CD4-positive, alpha-beta T cell treated with Interleukin-15 for 1 hour (primary cell): ENCODE measurements at places on chromosomes 5 and 9.

- DNase-seq = no peak
Measured at GRCh38 chr5:7410936-7411511, 15.1 kb downstream of the ADCY2 start.

DNA sequence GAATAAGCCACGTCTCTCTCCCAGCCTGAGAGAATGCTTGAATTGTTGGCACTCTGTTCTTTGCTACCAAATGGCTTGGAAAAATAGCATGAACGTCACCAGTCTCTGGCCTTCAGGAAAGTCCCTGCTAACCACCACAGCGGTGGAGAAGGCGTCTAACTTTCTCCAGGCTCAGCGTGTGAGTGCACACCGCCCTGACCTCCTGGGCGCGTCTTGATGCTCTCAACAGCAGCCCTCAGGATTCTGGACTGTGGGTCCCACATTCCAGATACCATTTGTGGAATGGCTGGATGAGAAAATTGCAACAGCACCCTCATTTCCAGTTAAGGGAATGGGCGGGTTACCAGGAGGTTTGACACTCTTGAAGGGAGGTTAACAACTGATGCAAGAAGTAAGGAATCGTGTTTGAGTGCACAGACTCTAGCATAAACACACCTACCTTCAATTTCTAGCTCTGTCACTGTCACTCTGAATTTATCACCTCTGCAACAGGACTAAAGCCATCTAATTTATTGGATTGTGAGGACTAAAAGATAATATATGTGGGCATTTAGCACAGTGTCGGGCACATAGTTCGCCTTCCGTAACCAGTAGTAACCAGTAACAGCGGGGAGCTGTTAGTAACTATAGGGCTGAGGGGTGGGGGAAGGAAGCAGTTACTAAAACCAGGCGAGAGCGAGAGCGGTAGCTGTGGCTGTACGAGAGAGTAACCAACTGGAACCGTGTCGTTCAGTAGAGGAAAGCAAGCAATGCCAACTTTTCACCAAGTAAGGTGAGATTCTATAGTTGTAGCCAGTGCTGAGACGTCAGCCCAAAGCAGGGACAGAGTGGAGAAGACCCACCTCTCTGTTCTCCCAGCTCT is 807 bp upstream of the PLGRKT start:
- DNase-seq = peak; percentile 51

DNA sequence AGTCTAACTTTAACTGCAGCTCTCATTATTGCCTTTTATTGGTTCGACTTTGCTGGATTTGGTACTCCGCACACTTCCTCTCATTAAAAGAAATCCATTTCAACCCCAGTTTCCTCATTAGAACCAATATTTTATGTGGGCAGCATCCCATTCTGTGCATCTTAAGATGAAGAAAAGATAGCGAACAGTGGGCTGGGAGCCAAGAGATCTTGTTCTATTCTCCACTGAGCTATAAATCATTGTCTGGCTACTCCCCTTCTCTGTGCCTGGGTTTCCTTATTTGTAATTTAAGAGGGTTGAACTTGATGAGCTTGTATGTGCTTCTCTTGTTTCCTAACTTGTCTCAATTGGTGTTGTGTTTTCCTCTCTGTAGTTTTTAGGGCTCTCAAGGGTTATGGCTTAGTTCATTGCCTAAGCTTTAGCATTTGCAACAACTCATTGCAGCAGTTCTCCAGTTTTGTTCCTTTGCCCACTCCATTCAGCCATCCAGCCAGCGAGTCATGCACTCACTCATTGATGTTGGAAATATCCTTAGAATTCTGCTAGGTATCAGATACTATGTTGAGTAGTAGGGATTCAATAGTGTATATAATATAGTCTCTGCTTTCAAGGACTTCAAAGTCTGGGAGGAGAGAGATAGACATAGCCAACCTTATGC is 273.3 kb upstream of the TNC start:
- no peak for DNase-seq

DNA sequence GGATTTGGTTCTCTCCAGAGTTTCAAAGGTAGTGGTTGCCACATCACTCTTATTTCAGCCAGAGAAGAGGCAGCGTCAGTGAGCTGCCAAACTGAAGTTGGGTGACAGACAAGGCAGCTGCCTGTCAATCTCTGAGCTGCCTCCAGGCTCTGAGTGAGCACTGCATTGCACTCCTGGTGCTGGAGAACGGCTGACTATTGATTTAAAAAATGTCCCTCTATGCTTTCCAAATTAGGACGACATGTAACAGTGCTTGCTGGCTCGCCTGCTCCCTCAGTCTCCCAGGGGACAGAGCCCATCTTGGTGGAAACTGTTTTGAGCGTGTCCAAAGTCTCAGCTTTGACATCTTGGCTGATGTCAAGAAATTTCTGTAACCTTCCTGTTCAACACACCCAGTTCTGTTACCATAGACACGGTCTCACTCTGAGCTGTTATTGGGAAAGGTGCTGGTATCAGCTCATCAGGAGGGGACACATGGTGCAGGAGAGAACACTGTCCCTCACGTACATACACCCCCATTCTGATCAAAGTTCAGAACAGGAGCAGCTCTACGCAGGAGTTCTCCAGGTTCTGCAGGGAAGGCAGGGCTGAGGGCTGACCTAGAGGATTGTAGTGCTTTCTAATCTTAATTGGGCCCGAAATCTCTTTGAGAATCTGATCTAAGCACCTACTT is 15.7 kb downstream of the PCDH12 start:
- no peak for DNase-seq

DNA sequence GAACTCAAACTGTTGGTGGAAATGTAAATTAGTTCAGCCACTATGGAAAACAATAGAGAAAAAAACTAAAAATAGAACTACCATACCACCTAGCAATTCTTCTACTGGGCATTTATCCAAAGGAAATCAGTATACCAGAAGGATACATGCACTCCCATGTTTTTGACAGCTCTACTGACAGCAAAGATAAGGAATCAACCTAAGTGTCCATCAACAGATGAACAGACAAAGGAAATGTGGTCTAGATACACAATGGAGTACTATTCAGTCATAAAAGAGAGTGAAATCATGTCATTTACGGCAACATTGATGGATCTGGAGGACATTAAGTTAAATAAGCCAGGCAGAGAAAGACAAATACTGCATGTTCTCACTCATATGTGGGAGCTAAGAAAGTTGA is 21.8 kb upstream of the C9orf40 start:
- DNase-seq = no peak

- DNase-seq = no peak
Measured at GRCh38 chr9:121268851-121269641, 1.1 kb downstream of the GSN start.

- DNase-seq = no peak
Measured at GRCh38 chr9:20197976-20198685, 409.3 kb upstream of the SLC24A2 start.

GRCh38 chr5:82905986-82906385 is 171.2 kb downstream of the TMEM167A start:
- DNase-seq = no peak

DNA sequence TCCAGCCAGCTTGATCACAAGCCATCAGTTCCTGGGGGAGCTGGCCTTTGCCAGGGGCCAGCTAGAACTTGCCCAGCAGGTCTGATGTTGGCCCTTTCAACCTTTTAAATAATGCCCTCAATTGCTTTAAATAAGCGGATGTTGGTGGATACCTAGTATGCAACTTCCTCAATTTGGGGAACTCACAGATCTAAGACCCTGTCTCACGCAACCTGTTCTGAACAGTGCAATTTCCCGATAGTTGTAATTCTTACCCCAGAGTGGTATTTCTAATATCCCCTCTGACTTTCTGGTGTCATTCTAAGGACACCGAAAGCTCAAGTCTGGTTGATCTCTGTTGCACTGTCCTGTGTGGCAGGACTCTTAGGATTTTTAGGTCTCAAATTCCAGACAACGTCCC is 23.1 kb downstream of the GALNT12 start:
- no peak for DNase-seq

GRCh38 chr5:121967187-121967586 is 5.4 kb downstream of the SRFBP1 start:
- DNase-seq = no peak

DNA sequence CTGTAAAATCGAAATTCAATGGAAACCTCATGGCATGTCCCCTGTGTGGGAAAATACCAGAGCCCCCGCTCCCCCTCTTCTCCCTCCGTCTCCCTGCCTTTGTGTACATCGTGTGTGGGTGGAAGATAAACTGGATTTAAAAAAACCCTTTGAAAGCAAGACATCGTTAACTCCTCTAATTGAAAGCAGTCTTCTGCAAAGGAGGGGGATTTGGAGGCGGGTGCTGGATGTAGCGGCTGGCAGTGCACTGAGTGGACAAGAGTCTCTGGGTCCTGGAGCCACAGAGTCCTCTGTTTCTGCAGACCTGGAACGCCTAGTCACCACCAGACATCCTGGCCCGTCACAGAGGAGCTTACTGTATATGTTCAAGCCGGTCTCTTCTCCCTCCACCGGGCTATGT is 169.4 kb downstream of the PAPPA start:
- no peak for DNase-seq

GRCh38 chr5:117107859-117108258 is 533.2 kb upstream of the SEMA6A start:
- DNase-seq = no peak

GRCh38 chr9:75591972-75592371 is 298.5 kb upstream of the PCSK5 start:
- DNase-seq = no peak

- no peak for DNase-seq
Measured at GRCh38 chr5:41186143-41186542, 27.2 kb downstream of the C6 start.

DNA sequence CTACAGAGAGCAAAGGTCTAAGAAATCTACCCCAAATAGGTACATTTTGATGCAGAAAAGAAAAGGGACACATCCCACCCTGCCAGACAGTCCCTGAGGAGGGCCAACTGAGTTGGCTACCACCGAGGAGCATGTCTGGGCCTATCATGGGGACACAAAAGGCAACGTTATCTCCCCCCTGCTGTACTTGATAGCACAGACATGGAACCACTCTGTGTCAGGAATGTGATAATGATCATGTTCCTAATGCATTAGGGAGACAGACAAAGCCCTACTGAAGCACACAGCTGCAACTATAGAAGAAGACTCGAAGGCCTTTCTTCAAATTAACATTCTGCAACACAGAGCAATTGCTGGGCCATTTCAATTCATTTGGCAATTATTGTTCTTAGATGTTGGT is 84.5 kb downstream of the ENC1 start:
- DNase-seq = no peak

DNA sequence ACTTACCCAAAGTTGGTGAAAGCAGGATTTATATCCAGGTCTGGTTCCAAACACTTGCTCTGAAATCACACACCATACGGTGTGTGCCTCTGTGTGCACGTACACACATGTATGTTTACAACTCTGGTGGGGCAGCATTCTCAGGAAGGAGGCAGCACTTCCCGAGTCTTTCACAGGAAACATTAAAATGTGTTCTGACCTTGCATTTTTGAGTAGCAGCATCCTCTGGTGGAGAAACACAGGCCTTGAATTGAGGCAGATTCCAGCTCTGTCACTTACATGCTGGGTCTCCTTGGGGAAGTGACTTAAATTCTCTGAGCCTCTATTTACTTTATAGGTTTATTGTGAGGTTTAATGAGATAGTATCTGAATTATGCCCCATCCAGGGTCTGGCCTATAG is 126.4 kb downstream of the RGS3 start:
- peak; percentile 53 for DNase-seq

DNA sequence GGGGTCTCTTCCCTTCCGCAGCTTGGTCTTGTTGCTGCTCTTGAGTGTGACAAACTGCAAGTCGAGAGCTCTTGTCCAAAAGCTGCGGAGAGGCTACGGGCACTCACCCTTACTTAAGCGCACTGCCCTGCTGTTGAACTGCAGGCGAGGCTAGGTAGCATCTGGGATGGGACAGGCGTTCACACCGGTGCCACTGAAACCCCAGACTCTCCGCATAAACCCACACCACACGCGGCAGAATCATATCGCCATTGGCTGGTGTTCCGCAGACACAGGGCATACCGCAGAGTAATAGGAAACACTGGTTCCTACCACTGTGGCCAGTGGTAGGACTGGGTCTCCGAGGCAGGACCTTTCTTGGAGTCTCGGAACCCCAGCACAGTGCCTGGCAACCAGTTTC is 2.2 kb upstream of the NPR3 start:
- DNase-seq = no peak

DNA sequence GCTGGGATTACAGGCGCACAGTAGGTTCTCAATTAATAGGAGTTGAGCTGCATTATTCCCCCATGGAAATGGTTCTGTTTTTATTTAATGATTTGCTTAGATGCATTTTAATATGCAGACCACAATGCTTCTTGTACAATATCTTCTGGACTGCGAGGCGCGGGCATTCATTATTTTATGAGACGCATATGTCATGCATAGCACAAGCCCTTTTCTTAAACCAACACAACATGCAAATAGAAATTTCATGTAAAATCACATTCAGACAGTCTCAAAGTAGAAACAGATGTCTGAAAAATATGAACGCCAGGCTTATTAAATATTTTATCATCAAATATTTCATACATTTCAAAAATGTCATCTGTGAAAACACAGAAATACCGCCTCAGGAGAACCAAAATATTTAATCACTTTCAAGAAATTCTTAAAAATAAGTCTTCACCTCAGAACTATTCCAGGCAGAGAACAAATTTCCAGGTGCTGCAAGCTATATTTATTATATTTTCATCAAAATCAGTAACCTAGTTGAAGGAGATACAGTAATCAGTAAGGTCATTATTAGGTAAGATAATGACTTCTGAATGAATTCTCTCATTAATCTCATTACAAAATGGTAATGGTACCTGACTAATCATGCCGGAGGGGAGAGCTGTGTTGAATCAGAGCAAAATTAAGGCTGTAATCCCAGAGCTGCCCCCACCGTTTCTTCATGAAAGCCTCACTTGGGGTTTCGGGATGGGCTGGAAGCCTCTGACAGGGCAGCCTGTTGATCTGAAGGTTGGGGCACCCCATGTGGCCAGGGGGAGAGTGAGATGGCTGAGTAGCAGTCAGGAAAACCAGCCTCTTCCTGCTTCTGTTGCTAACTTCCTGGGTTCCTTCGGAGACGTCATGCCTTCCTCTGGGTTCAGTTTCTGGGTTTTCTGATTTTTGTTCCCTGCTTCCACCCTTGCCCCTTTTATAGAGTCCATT is 133.9 kb upstream of the ZNF618 start:
- no peak for DNase-seq

GRCh38 chr9:128628471-128629048 is 28.1 kb downstream of the DYNC2I2 start:
- DNase-seq = peak; percentile 12

DNA sequence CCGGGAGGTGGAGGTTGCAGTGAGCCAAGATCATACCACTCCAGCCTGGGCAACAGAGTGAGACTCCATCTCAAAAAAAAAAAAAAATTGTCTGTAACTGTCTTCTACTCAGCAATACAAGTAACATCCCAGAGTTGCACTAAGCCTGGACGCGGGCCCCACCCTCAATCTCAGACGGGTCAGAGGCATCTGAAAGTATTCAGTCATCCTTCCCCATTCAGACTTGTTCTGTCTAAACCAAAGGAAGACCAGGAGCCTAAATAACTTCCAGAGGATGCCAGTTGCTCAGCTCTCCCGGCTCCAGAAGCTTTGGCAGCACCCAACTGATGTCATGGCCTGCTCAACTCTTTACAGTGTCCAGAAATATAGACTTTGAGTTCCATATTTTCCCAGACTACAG is 218.6 kb downstream of the AUH start:
- DNase-seq = no peak
